ENCODE measurements at places on chromosomes 11 and 22.

- no peak for DNase-seq
Observed at GRCh38 chr11:12677131-12677530, 2.9 kb downstream of the TEAD1 start.

DNA sequence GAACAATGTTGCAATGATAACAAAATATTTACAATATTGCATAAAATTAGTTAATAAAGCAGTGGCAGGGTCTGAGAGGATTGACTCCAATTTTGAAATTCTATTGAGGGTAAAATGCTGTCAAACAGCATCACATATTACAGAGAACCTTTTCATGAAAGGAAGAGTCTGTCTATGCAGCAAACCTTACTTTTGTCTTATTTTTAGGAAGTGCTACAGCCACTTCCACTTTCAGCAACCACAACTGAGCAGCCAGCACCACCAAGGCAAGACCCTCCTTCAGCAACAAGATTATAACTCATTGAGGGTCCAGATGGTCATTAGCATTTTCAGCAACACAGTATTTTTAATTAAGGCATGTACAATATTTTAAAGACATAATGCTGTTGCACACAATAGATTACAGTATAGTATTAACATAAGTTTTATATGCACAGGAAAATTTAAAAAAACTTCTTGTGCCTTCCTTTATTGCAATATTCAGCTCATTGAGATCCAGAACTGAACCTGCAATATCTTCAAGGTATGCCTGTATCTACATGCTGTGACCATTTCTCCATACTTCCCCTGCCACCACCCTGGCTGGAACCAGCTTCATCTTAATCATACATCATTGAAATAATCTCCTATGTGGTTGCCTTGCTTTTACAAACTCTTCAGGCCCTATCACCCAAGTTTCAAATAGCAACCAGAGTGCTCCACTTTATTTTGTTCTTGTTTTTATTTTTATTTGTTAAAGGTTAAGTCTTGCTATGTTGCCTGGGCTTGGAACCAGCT lies 711.2 kb downstream of the KCNA4 start:
- no peak for DNase-seq

GRCh38 chr11:72102946-72103753 lies at the start of gene LAMTOR1:
Gene LAMTOR1, minus strand, starts transcription at chr11:72103297. Its CDS starts 73 bp downstream, at chr11:72103224.
- DNase-seq: peak; percentile 99

GRCh38 chr11:115745066-115745465 lies 240.9 kb upstream of the CADM1 start:
- DNase-seq: no peak
